Stimulated activated CD8-positive, alpha-beta memory T cell treated with anti-CD3 and anti-CD28 coated beads, Interleukin-4, amount 100 ng/mL, for 1 hour (primary cell): ENCODE measurements at places on chromosomes 2 and 18.

DNA sequence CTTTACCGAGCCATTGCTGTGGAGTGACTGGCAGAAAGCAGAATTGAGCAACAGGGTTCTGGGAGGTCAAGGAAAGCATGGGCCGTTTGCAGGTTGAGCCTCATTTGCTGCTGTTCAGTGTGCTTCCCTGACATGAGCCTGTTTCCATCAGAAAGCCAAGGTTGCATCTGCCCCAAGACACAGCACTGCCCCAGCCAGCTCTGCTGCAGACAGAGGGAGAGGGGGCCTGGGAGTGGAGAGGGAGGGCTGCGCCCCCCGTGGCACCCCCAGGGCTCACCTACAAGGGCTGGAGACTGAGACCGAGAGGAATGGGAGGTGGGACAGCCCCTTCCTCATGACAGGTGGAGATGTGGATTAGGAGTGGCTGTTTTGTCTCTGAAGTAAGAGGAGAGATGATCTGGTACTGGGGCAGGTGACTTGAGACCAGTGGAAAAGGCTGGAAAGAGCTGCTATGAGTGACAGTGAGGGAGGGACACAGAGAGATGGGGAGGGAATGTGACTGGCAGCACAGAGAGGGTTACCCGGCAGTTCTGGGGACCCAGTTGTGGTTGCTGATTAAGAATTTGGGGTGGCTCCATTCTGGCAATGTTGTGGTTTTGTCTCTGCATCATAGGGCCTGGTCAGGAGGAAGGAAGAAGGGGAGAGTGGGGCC, 218.0 kb downstream of the DYSF start:
- no peak for DNase-seq

- DNase-seq: no peak
Observed at GRCh38 chr18:43869451-43870008, 592.2 kb upstream of the SYT4 start.

GRCh38 chr2:188984680-188985079, 10.5 kb downstream of the COL3A1 start:
- DNase-seq: no peak

DNA sequence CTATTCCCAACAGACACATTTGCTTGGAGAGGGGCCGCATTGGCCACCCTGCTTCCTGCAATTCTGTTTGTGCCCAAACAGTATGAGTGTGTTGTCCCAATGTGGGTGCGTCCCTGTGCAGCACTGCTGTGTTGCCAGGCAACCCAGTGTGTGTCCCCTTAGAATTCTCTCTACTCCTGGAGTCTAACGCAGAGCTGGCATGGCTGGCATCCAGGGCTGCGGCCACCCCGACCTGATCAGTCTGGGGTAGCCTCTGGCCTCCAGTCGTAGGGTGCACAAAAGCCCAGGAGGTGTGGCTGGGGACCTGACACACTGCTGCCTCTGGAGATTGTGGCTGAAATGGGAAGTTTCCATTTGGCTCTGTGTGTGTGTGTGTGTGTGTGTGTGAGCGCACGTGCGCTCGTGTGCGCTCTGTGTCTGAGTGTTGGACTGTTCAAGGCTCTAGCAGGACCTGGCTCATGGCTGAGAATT, 48.0 kb downstream of the TEX44 start:
- DNase-seq: no peak

GRCh38 chr2:156526950-156527636, 90.9 kb downstream of the GPD2 start:
- DNase-seq: no peak

DNA sequence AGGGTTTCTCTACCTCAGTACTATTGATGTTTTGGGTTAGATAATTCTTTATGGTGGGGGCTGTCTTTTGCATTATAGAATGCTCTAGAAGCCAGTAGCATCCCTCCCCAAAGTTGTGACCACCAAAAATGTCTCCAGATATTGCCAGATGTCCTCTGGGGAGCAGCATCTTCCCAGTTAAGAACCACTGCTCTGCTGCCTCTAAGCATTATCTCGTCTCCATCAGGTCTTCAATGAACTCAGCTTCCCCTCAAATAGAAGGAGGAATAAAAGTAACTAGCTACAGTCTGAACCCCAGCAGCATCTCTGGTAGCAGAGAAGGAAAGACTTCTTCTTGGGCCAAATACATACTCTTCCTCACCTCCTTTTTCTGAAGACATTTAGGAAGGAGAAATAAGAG, 244.1 kb downstream of the AGPS start:
- DNase-seq: no peak
